Breast epithelium (tissue), 4 donors: ENCODE measurements at places on chromosomes 1 and 21.
A peak's percentile ranks its signal among the peaks of the same experiment; 100 is the strongest.

DNA sequence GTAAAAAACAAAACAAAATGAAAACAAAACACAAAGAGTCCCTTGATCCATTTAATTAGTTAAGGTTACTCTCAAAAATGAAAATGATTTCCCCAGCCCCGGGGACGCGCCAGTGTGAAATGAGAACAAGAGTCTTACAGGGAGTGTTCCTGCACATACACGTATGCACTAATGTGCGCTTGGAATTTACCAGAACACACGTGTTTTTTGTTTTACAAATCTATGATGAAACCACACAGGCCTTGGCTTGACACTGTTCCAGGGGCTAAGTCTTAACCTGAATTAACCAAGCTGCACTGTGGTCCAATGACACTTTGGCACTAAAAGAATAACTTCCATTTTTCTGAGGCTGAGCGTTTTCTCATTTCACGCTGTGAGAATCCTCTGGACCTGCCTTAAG lies 63.7 kb downstream of the SLC45A1 start:
- DNase-seq, result no peak

GRCh38 chr1:61085206-61085982 lies 3.0 kb downstream of the NFIA start:
- DNase-seq, result no peak

- DNase-seq, result no peak
Observed at GRCh38 chr1:110424699-110425611, 17.5 kb upstream of the LAMTOR5 start.

DNA sequence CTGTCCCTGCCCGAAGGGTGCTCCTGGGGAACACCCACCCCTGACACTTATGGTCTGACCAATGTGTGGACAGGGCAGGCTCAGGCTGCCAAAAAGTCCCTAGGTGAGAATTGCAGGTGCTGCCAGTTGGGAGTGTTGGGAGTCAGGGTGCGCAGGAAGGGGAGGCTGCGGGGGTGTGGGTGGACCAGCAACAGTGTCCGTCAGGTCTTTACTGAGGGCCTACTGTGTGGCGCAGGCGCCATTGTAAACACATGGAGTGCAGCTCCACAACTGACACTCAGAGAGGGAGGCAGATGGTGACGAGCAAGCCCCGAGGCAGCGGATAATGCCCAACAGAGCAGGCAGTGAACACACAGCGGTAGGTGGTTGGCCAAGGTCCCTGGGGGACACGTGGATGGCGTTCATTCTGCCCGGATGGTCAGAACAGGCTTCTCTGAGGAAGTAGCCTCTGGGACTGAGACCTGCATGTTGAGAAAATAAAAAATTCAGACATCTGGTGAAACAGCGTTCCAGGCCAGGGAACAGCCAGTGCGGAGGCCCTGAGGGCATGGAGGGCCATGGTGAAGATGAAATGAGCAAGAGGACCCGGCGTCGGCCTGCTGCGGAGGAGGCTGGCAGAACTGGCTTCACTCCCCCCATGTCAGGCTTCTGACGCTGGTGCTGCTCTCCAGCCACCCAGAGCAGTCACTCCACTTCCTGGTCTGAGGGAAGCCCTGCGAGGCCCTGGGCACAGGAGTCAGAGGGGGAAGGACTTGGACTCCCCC lies 136.2 kb upstream of the ZBTB40 start:
- DNase-seq, result no peak

DNA sequence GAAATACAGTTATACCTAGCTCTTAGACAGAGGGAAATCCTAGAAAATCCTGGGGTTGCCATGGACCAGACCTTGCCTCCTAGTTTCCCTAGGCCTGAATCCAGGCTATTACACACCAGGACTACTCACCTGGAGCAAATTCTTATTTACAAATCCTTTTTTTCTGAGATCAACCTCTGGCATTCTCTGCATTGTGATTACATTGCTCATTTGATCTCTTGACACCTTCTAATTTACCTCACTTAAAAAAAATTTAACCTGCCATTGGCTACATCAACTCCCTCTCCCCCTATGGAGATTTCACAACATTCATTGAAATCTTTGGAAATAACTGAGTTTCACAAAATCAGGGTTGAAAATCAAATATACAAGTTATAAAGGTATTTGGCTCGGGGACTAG lies 2.9 kb upstream of the C1orf105 start:
- no peak for DNase-seq

- DNase-seq, result no peak
Observed at GRCh38 chr21:21000591-21001175, 2.5 kb downstream of the NCAM2 start.

DNA sequence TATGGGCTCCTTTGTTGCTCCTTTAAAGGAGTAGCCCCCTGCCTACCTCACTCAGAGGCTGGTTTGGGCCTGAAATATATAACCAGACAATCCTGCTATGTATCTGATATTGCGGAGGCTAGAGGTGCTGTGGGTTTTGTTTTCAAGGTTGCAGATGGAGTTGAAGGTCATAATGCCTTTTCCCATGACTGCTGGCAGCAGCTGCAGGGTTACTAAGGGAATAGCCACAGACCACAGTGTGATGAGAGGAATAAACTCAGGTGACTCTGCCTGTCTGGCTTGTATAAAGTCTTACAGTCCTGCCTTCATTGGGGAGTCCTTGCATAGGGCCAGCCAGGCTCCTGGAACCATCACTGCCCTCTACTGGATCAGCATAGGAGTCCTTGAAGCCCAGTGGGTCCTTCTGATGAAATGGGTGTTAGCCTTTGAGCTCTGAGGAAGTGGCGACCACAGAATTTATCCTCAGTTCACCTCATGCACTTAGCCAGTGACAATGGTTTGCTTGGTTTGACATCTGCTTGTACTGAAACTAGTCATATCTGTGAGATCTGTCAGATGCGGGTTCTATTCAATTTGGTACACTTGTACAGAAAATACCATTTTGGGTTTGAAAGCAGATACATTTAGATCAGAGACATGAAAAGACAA lies 174.4 kb upstream of the HMCN1 start:
- no peak for DNase-seq

DNA sequence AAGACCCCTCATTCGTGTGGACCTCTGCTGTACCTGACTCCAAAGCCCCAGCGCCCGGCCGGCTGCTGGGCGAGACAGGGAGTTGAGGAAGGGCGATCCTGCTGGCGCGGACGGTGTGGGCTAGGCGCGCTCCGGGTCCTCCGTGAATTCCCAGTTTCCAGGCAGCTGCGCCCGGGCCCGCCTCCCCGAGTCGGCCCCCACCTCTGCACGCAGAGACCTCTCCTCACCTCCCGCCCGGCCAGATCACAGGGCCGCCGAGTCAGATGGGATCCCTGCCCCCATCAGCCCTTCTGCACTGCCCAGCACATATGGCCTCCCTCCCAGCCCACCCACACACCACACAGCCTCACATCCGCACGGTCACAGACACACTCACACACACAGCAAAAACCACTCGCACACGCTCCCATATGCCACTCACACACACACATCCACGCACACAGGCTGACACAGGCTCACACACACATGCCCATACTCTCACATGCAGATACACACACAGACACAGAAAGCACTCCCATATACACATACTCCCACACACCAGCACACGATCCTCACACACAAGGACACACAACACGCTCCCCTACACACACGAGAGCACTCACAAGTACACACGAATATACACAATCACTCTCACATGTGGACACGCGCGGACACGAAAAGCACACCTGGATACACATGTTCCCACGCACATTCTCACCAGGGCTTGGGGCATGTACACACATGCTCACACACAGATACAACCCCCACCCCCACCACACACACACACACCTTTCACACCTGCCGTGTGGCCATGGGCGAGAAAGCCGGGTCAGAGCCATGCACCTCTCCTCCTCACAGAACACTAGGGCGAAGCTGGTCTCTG lies 7.2 kb upstream of the GUCA2B start:
- DNase-seq, result no peak

DNA sequence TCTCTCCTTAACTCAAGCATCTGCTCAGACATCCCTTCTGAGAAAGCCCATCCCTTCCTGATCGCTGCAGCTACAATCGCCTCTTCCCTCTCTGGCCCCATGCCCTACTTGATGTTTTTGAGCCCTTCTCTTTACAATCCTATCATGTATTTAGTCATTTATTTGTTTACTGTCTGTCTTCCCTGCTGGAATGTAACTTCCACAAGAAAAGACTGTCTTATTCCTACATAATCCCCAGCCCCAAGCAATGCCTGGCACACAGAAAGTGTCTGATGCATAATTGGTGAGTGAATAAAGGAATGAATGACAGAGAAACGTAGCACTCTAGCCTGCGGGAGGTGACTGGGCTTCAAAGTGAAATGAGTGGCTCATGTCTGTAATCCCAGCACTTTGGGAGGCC lies 25.4 kb downstream of the ECE1 start:
- no peak for DNase-seq

GRCh38 chr21:38377165-38378088 lies 120.6 kb downstream of the KCNJ15 start:
- DNase-seq, result no peak

DNA sequence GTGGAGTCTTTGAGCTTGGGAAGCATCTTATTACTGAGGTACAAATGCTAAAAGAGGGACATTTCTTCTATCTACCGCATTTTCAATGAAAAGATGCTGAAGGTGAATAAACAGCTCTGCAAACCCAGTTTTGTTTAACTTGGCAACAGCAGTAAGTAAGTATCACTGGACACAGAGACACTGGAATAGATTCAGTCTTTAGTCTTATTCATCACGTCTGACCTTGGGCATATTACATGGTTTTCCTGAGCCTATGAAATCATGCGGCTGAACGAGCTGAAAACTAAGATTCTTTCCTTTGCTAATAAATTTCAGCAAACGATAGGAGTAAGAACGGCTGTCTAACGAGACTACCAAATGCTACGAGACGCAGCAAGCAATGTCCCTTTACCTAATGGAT lies 207.4 kb downstream of the GABPA start:
- DNase-seq, result no peak

DNA sequence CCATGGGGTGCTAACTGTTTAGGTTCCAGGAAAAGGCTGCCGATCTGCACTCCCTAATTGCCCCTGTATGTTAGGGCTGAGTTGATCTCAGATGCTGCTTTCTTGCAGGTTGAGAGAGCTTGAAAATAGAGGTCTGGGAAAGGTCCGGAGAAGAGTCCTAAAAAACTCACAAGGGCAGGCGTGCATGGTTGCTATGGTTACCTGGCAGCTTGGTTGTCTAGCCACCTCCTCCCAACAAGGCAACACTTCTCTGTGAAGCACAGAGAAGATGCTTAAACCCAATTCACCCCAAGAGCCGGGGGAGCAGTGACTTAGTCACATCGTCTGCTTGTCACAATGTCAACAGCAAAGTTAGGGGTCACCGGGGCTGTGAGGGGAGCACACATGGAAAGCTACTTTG lies 31.0 kb upstream of the LRRC52 start:
- no peak for DNase-seq

- DNase-seq, result no peak
Observed at GRCh38 chr1:235775246-235775860, 91.4 kb downstream of the LYST start.

- DNase-seq, result no peak
Observed at GRCh38 chr1:51506537-51506936, 12.5 kb downstream of the EPS15 start.

GRCh38 chr1:172883387-172883791 lies 167.4 kb downstream of the TNFSF18 start:
- no peak for DNase-seq

GRCh38 chr1:203669739-203670138 lies 43.1 kb downstream of the ATP2B4 start:
- DNase-seq, result no peak

DNA sequence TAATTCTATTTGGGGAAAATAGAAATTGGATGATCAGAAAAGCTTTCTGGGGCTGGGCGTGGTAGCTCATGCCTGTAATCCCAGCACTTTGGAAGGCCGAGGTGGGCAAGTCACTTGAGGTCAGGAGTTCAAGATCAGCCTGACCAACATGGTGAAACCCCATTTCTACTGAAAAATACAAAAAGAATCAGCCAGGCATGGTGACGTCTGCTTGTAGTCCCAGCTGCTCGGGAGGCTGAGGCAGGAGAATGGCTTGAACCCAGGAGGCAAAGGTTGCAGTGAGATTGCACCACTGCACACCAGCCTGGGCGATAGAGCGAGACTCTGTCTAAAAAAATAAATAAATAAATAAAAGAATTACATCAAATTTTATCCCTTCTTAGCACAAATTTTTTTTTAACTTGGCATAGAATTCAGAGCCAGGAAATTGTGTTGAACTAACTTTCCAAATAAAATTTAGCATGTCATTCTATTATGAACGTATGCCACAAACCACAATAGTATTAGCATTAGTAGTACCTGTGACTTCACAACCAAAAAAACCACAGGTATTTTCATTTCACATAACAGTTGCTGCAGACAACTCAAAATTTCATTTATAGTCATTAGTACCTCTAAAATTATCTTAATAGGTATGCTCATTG lies 4.5 kb upstream of the ANKRD13C start:
- no peak for DNase-seq

DNA sequence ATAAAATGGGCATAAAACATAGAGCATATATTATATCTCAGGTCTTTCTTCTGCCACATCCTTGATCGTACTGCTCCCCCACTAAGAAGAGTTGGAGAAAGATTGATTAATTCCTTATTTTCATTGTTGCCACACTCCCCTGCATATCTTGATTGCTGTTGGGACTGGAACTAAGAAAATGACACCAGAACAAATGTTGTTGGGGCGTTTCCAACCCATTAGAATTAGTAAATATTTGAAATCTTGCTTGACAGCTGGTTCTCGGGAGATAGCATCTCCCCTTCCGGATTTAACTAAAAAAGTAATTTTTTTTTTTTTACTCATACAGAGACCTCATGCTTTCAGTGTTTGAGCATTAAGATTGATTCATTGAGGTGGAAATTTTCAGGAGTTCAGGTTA lies 493.0 kb upstream of the PLXNA2 start:
- no peak for DNase-seq

GRCh38 chr1:33022650-33023200 lies 14.0 kb downstream of the AK2 start:
- DNase-seq, result no peak

DNA sequence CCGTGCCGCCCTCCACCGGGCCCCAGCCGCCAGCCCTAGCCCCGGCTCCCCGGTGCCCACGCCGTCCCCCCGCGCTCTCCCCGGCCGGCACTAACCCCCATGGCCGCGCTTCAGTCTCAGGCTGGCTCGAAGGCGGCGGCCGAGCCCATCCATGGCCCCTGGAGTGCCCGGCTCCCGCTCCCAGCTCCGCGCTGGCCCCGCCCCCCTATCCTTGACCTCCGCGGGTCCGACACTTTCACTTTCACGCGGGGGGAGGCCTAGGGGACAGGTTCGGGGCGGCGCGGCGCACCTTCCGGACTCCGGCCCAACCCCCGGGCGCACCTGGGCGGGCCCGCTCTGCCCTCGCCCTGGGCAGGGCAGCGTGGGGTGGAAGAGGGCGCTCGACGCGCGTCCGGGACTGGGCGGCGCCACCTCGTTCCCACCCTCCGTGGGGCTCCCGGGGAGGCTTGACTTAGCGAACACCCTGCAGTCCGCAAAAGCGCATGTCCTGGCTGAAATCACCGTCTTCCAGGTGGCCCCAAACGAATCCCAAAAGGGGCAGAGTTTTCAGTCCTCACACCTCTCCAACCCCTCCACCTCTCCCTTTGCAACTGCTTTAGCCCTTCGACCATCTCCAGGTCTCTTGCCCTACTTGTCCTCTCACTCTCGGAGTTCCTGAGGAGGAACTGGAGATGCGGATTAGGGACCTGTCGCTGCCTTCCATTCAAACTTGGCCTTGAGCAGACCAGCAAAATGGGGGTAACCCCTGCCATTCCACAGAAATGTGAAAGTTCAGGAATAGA lies 3.9 kb upstream of the DENND2D start:
- DNase-seq, result peak; percentile 65
